ENCODE measurements at places on chromosomes 5 and 9.

DNA sequence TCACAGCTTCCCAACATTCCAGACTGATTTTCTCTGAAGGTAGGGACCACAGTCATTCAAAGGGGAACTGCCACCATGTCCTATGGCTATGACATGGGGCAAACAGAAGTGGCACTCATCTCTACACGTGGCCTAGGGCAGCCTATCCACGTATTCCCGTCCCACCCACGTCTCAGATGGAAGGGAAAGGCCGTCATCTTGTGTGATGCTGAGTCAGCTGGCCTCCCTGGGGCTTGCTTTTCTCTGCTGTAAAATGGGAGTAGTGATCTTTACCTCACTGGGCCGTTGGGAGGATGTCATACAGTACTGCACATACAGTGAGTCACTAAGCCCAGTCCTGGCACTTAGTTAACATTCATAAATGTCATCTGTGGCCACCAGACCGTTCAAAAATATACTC, 72.3 kb downstream of the RAPGEF1 start:
- no peak for DNase-seq

DNA sequence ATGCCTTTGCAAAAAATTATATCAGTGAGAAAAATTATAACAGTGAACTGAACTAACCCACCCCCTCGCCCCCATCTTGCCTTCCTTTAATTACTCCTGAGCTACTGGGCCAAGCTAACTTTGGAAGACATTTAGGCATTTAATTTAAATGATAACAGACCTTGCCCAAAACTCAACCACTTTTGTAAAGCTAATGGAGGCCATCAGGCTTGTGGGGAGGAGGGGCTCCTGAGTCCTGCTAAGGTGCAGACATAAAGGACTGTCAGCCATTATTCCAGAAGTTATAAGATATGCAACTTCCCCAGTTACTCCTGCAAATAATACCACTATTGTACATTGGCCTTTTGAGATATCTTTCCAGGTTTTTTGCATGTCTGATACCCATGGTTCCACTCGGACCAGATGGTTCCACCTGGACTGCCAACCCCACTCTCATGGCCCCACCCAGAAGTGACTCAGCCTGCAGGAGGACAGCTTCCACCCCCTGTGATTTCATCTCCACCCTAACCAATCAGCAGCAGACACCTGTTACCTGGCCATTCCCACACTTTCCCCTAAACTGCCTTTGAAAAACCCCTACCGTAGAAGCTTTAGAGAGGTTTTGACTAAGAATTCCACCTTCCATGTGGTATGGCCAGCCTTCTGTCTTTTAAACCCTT, 805.4 kb upstream of the CDH6 start:
- DNase-seq = no peak

- no peak for DNase-seq
These were observed 56.7 kb downstream of the MAPKAP1 start for GRCh38 chr9:125650271-125650737.

GRCh38 chr9:133456409-133456808, 3.4 kb upstream of the CACFD1 start:
- no peak for DNase-seq

GRCh38 chr5:31449174-31449573, 82.7 kb downstream of the DROSHA start:
- DNase-seq = no peak

All from DMS153 (cell line).